Left ventricle myocardium superior (tissue), 1 donor: ENCODE measurements at places on chromosomes 3 and 15. TPM values are rescaled to one million over a fixed set of nuclear protein-coding genes. Genes with fewer than 3 reads are reported as not detected.
A peak's percentile ranks its signal among the peaks of the same experiment; 100 is the strongest.

Gene CAMK1
- 11.7 TPM for total RNA-seq

GRCh38 chr3:127044996-127045395, 62.1 kb downstream of the PLXNA1 start:
- peak; percentile 44 for DNase-seq

DNA sequence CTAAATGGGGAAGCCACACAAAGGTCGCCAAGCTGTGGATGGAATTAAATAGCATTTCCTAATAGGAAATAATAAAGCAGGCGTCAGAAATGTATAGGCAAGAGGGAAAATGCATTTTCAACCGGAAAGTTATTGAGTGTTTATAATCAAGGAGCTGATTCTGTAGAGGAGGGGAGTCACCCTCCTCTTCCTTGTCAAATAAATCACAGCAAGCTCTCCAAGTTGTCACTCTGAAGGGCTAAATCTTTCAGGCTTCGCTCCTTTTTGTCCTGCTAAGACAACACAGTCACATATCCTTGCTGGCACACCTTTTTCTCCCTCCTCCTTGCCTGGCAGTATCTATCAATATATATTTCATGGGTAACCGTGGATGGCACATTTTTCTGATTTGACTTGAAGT, 338.4 kb downstream of the SATB1 start:
- no peak for DNase-seq

DNA sequence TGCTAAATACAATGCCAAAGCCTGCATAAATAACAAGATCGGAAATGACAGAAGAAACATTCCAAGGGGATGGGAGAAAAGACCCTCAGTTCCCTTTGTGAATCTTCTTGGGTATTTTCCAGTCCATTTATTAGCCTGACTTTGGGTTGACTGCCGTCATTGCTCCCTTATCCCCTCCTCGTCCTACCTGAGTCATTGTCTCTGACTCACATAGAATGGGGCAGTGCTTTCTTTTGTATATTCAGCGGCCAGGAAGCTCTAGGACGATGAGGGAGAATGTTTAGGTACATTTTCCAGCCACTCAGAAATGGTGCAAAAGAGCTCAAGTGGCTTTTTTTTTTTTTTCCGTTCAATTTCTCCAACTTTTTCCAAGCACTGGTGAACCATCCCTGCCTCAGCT, 71.6 kb downstream of the KAT2B start:
- DNase-seq: no peak
